ENCODE measurements at places on chromosomes 5 and 9.
A peak's percentile ranks its signal among the peaks of the same experiment; 100 is the strongest.

DNA sequence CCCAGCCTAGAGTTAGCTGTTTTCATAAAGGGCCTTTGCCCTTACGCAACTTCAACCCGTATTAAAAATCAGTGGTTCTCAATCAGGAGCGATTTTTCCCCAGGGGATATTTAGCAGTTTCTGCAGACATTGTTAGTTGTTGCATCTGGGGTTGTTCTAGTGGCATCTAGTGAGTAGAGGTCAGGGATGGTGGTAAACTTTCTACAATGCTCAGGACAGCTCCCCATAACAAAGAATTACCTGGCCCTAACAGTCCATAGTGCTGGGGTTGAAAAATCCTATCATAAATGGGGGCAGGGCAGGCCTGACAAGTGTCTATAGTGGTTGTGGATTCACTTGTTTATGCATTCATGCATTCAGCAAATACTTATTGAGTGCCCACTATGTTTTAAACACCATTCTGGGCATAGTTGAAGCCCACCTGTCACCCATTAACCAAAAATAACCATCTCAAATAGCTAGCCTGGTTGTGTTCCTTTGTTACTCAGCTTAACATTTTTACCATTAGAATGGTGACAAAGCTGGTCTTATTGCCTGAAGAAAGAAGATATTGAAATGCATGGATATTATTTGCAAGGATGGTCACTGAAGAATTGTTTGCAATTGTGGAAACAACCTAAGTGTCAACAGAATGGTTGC lies 15.9 kb upstream of the FGF1 start:
- DNase-seq, result no peak

DNA sequence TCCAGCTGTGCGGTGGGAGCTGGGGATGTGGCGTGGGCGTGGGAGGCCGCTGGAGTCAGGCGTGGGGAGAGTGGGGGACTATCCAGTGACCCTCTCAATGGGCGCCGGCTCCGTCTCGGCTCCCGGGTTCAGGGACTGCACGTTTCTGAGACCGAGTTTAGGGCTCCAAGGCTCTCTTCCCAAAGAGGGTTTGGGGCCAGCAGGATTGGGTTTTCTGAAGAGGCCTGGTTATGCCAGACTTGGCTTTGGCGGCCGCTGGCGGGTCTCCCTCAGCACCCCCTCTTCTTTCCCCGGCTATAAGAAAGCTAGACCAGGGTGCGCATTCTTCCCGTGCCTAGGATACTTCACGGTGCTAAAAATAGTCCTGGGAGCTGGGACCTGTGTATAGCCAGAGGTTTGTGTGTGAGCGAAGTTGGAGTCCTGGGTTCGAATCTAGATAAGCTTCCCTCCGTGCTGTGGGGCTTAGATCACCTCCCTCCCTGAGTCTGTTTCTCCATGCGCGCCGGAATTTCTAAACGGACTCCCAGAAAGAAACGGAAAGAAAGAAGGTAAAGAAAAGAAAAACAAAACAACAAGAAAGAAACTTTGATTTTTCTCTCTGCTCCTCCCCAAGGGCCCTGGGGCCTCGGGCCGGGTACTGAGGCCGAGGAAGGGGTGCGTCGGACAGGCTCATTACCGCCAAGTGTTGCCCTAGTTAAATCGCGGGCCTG lies 5.0 kb downstream of the HAND1 start:
- DNase-seq, result no peak

DNA sequence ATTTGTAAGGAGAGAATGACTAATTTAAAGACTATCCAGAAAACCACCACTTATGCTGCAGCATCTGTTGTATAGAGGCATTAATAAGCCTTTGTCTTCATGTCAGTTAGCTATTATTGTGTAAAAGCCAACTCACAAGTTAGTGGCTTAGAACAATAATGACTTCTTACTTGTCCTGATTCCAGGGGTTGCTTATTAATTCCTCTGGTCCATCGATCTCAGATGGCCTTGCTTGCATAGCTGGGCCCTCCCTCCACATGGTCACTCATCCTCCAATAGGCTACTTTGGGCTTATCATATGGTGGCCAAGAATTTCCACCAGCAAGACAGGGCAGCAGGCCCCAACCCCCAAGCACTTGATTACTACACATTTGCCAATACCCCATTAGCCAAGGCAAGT lies 44.5 kb upstream of the STK32A start:
- DNase-seq, result no peak

DNA sequence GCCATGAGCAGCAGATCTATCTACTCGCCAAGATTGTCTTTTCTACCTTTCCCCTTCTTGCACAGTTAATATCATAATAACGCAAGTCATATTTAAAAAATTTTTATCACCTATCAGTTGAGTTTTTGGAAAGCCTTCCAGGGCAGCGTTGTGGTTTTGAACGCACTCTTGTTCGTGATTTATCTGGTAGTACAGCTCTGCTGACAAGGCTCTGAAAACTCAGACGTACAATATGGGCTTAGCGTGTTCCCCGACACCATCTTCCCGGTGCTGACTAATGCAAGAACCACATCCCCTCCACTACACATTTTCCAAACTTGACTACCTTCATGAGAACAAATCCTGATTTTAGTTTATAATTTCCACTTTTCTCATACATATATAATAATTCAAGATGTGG lies 1.6 kb upstream of the NFIL3 start:
- no peak for DNase-seq

GRCh38 chr9:73780916-73781315 lies 629.3 kb downstream of the ANXA1 start:
- no peak for DNase-seq

GRCh38 chr5:66994790-66995189 lies 201.8 kb downstream of the CD180 start:
- no peak for DNase-seq

- no peak for DNase-seq
Observed at GRCh38 chr9:106716820-106717219, 146.1 kb upstream of the ZNF462 start.

GRCh38 chr5:142143878-142144277 lies 35.3 kb downstream of the NDFIP1 start:
- no peak for DNase-seq

- DNase-seq, result no peak
Observed at GRCh38 chr5:33423018-33423630, 17.6 kb upstream of the TARS1 start.

DNA sequence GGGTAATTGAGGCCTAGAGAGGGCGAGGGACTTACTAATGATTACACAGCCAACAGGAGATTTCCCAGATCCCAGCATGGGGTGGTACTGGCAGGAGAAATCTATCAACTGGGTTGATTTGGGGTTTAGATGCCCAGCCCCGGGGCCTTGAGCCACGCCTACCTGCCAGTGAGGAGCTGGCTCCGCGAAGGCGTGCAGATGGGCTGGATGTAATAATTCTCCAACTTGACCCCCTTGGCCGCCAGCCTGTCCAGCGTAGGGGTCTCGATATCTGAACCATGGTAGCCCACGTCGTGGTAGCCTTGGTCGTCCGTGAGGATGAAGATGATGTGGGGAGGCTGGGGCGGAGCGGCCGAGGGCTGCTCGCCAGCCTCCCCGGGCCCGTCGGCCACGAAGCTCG lies 804 bp downstream of the ARSI start:
- no peak for DNase-seq

- DNase-seq, result no peak
Observed at GRCh38 chr9:88523056-88523455, 11.9 kb upstream of the NXNL2 start.

DNA sequence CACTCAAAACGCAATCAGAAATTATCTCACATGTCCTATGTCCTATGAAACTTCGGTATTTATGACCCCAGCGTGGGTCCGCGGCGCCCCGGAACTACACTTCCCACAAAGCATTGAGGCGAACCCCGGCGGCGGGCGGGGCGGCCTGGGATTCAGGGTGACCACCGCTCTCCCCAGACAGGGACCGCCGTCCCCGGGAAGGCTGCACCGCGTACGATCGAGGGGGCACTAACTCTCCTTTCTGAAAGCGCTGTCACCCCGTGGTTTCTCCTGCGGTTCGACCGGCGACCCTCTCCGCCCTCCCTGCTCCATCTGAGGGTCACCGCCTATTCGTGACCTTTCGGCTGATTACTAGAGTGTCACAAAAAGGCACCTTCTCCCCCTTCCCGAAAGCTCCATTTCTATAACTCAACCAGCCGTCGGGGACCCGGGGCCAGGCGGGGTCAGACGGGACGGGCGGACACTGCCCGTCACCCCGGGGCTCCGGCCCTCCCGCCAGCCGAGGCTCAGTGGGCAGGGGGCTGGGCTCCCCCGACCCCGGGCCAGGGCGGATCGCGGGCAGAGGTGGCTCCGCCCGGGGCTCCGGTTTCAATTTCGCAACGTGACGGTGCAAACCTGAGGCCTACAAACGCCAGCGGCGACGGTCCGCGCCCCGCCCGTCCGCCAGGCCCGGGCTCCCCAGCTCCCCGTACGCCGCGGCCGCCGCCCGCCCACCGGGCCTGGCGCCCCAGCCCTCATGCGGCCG lies 1.3 kb downstream of the ECPAS start:
- DNase-seq, result peak; percentile 41

GRCh38 chr5:81842795-81843398 lies 92.0 kb upstream of the SSBP2 start:
- no peak for DNase-seq

- DNase-seq, result no peak
Observed at GRCh38 chr5:999032-999501, 9.5 kb upstream of the NKD2 start.

DNA sequence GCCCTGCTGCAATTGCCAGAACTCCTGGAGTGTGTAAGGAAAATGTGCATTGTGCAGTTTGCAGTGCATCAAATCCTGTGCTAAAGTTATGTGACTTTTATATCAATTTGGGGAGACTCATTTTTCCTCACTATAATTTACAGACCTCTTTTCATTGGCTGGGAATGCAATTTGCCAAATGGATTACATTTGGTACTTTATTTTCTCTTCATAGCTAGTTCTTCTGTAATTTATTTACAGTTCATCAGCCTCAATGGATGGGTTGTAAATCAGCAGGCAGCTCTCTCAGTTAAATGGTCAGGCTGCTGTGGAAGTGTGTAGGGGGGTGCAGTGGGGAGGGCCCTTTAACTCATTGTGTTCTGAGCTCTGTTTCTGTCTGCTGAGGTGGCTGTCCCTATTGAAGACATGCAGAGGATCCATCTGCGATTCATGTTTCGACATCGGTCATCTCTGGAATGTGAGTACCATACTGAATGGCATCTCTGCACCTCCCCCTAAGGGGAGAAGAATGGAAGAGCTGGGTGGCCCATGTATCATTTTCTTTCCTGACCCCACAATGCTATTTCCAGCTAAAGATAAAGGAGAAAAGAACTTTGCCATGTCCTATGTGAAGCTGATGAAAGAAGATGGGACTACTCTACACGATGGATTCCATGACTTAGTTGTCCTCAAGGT lies 74.6 kb downstream of the DOCK2 start:
- DNase-seq, result no peak

DNA sequence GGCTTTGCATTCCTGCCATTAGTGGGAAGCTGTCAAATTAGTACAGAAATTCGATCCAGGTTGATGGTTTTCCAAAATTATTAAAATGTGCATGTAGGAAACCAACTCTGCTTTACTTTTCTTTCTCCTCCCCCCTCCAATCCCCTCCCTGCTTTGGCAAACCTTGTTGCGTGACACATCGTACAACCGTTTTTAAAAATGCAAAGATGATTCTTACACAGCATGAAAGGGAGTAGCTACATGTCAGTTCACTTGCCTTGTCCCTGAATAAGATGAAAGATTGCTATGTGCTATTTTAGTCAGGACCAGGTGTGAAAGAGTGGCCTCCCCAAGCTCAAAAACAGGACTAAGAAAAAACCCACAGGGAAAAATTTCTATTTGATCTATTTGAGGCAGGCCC lies 11.7 kb downstream of the SNCAIP start:
- DNase-seq, result no peak

DNA sequence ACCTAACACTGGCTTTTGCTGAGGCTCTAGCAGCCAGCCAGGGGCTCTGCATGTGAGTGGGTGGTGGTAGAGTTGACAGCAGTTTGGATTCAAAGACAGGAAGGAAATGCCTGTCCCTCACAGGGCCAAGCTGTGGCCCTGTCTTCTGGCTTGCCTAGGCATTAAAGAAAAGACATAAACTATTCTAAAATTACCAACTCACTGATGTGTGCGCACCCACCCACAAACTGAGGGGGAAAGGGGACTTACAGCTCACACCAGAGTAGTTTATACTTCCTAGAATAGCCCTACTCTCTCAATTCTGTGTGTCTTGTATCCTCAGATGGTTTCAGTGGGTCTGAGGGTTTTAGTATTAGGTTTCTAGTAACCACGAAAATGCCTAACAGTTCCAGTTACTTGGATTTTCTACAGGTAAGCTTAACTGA lies 18.3 kb upstream of the IL13 start:
- no peak for DNase-seq

DNA sequence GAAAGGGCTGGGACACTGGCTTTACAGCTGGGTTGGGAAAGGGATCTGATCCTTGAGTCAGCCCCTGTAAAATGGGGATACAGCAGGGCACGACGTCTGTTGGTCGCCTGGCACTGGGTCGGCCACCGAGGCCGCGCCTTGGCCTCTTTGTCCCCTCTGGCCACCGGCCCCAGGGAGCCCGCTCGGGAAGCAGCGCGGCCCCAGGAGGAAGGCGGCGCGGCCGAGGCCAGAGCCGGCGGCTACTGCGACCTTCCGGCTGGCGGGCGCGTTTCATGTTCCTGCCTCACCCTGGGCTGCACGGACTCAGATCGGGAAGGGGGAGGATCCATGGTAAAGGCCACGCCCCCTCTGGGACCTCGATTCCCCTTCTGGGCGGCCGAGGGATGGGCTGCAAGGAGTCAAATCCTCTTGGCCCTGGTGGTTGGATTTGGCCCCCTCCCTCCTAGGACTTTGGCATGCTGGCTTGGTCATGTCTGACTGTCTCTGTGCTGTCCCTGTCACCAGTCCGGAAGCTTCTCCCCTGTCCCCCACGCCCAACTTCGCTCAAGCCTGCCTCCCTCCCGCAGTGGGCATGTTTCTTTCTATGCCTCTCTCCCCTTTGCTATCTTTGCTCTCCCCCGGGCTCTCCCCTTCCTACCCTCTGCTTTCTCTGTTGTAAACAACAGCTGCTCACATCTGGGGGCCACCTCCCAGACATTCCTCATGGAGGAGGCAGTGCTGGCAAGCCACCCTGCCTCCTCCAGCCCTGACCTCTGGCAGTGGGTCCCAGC lies 25.8 kb downstream of the FPGS start:
- DNase-seq, result no peak

DNA sequence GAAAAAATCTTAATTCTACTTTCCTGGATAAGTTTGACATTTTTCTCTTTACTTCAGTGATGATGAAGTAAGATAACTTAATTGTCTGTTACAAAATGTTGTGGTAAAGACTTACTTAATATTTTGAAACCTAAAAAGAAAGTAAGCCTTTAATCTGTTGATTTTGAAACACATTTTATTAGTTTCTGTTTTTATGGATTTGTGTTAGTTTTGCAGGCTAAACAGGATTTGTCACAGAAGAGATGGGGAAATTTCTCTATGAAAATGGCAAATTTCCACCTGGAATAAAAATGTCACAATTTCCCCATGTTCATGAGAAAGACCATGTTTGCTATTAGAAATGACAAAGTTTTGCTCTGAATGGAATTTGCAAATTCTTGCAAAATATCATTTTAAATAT lies 237.1 kb downstream of the RFX3 start:
- DNase-seq, result no peak

GRCh38 chr9:71587576-71588362 lies 180.5 kb downstream of the CEMIP2 start:
- no peak for DNase-seq

Measured in activated T-cell treated with anti-CD3 and anti-CD28 coated beads for 24 hours (primary cell).